ENCODE measurements at places on chromosomes 13 and 19. TPM values are rescaled to one million over a fixed set of nuclear protein-coding genes. Genes with fewer than 3 reads are reported as not detected.
A peak's percentile ranks its signal among the peaks of the same experiment; 100 is the strongest.

DNA sequence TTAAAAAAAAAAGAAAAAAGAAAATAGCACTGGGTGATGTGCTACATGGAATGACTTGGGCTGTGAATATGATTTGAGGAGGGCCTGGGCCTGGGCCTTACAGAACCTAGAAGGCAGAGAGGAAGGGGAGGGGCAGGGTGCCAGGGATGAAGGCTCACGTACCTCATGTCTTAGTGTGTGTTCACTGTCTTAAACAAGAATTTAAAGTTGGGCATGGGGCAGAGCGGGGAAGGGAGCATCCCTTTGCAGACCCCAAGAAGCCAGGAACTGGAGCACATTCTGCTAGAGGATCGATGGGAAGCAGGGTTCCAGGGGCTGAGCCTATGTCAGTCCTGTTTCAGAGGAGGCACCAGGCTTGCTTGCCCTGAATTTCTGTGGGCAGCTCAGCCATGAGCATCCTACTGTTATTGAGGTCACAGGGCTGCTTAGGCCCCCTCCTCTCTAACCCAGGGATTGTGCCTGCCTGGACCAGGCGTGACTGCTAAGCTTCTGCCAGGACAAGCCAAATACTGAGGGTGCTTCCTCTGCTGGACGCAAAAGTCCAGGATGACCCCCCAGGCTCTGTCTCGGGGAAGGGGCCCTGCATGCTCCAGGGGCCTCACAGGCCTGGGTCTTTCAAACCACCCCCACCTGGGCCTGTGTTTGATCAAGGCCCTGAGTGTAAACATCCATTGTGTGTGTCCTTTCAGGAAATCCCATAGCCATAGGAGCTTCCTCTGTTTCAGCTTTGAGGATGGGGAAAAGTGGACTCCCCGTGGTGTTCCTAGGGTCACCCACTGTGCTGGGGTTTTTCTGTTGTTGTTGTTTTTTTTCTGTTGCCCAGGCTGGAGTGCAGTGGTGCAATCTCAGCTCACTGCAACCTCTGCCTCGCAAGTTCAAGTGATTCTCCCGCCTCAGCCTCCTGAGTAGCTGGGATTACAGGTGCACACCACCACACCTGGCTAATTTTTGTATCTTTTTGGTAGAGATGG is 4.8 kb downstream of the LSR start:
- DNase-seq = peak; percentile 27

DNA sequence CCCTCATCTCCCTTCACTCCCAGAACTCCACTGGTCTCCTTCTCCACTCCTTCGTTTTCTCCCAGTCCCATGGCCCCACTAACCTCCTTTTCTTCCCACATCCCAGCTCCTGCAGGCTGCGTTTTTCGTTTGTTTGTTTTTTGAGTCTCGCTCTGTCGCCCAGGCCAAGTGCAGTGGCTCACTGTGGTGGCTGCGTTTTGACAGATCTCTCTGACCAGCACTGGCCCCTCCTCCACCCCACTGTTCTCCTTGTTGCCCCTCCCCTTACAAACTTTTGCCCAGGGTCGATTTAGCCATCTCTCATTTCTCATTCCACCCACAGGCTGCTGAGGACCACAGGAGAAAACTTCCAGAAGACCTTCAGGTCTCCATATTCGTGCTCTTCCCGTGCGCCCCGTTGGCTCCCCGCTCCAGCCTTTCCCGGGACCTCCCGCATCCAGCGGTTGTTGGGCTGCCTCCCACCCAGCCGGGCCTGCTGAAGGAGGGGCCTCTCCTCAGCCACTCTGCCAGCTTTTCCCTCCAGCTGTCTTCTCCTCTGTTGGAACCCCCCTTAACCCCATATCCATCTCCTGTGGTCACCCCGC is 40.6 kb upstream of the GJB6 start:
- DNase-seq = no peak

GRCh38 chr13:48431431-48431830 is 18.5 kb upstream of the LPAR6 start:
- no peak for DNase-seq

- peak; percentile 81 for DNase-seq
Observed at GRCh38 chr19:32675720-32676185, at the start of gene RGS9BP. Gene RGS9BP (plus strand): TSS chr19:32675848. CDS start chr19:32676264, 416 bp downstream.

DNA sequence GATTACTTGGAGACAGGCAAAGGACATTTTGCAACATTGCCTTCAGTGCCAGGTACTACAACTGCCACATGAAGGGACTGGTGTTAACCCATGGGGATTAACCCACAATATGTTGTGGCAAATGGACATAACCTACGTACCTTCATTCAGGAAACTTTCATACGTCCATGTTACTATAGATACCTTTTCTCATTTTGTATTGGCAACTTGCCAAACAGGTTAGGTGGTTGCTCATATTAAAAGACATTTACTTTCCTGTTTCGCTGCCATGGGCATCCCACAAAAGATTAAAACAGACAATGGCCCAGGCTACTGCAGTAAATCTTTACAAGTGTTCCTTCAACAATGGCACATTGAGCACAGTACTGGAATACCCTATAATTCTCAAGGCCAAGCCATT is 925.3 kb downstream of the SLITRK6 start:
- DNase-seq = no peak

DNA sequence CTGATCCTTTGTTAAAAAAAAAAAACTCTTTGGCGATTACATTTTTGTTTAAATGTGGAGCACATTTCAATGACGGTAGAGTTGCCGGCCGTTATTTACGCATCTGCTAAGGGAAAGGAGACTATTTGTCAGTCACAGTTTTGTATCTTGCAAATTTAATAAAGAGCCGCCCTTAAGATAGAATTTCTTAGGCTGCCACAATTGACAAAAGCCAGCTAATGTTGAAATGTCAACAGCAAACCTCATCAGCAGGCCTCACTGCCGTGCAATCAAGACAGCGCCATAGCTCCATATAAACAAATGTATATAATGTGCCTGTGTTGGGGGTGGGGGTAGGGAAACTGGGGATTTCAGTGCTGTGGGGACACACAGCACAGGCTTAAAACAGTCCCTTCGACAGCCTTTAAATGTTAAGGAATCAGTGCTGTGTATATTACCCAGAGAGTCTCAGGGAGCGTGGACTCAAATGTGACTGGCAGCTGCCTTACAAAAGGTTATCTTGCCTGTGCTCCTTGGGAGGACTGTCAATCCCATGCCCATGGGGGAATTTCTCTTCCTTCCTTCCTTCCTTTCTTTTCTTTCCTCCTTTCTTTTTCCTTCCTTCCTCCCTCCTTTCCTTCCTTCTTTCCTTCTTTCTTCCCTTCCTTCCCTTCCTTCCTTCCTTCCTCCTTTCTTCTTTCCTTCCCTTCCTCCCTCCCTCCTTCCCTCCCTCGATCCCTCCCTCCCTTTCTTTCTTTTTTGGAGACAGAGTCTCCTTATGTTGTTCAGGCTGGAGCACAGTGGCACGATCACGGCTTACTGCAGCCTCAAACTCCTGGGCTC is 108.0 kb downstream of the URI1 start:
- DNase-seq = no peak

The ARRDC5 gene
- total RNA-seq = 0.58 TPM

- DNase-seq = peak; percentile 69
Observed at GRCh38 chr19:47609906-47610894, 1.3 kb downstream of the BICRA start.

The MKNK2 gene
- total RNA-seq = 196 TPM

- peak; percentile 77 for DNase-seq
Observed at GRCh38 chr19:38736036-38736412, 8.2 kb downstream of the CAPN12 start.

GRCh38 chr13:99362362-99362761 is 55.2 kb upstream of the GPR183 start:
- no peak for DNase-seq

- DNase-seq = peak; percentile 79
Observed at GRCh38 chr19:40165362-40165937, 25.8 kb upstream of the MAP3K10 start.

DNA sequence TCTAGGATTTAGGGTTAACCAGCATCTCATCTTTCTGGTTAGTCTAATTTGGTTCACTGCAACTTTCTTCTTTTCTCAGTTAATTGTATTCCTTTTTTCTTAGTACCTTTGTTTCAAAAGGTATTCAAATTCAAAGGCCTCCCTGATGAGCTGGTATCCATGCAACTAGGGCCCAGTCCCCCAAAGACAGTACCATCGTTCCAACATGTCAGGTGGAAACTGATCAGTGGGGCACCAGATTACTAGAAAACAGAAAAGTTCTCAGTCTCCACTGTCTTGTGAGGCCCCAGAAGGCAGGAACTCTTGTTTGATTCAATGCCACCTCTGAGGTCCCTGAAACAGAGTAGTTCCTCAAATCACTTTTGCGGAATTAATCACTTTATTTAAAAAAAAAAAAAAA is 303.2 kb upstream of the NBEA start:
- no peak for DNase-seq

DNA sequence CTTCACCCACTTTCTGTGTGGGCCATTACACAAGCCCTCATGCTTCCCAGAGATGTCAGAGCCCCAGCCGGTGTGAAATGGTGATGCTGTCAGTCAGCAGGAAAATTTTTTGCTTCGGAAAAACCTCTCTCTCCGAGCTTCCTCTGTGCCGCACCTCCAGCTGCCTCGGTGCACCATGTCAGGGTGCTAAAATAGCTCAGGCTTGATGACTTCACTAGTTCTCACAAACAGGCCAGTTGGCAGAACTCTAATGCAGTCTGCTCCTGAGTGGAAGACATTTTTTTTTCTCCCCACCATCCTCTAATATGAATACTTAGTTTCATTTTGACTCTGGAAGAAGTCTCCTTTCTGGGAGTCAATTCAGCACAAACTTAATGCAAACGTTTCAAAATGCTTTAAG is 71.3 kb downstream of the KLF12 start:
- peak; percentile 68 for DNase-seq

DNA sequence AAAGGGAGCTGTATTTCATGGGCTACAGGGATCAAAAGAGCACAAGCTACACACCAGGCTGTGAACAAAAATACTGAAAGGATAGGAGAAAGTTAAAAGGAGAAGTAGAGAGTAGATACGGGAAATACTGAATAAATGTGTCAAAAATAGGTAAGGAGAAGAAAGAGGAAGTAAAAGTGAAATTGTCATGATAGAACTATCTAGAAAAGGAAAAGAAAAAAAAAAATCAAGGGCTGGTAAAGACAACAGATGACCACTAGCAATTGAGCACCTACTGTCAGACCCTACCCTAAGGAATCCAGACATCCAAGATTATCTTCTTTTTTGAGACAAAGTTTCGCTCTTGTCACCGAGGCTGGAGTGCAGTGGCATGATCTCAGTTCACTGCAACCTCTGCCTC is 4.8 kb downstream of the RUBCNL start:
- DNase-seq = no peak

The CEACAM6 gene
- total RNA-seq = not detected

The PNMA8A gene
- 0.29 TPM for total RNA-seq

The PRODH2 gene
- total RNA-seq = not detected

- DNase-seq = no peak
Observed at GRCh38 chr13:33571618-33572017, 246.3 kb upstream of the RFC3 start.

DNA sequence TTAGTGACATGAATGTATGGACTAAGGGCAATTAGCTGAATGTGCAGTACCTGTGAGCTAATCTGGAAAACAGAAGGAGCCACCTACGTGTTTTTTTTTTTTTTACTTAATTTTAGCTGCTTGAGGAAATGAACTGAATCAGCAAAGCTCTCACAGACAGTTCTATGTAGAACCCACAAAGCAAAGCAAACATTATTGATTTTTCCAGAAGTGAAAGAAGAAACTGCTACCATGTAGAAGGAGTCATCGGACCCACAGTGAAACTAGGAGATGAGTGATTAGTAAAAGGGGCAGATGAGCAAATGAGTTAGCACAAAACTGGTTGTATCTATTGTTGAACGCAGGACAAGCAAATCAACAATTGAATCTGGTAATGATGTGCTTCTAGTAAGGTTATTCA is 94.1 kb upstream of the SLC7A1 start:
- no peak for DNase-seq

- no peak for DNase-seq
Observed at GRCh38 chr19:8135946-8136618, 13.3 kb downstream of the FBN3 start.

- no peak for DNase-seq
Observed at GRCh38 chr13:98912846-98913245, 65.0 kb downstream of the DOCK9 start.

- DNase-seq = no peak
Observed at GRCh38 chr13:98396071-98396710, 180.7 kb downstream of the STK24 start.

DNA sequence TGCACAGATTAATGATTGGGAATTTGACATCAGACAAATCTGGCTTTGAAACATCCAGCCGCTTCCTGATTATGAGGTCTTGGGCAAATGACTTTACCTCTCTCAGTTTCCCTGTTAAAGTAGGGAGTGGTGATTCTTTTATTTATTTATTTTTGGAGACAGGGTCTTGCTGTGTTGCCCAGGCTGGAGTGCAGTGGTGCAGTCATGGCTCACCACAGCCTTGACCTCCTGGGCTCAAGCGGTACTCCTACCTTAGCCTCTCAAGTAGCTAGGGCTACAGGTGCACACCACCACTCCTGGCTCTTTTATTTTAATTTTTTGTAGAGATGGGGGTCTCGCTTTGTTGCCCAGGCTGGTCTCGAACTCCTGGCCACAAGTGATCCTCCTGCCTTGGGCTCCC is 2.7 kb downstream of the PSMD8 start:
- no peak for DNase-seq

- DNase-seq = no peak
Observed at GRCh38 chr19:43923875-43924274, 11.2 kb downstream of the ZNF45 start.

The SWSAP1 gene
- 2.6 TPM for total RNA-seq

Measured in activated CD8-positive, alpha-beta memory T cell treated with anti-CD3 and anti-CD28 coated beads, Interleukin-2, amount 10 ng/mL, durations not matched to agents 7 days and 5 days (primary cell).